HAP-1 (cell line): ENCODE measurements at places on chromosomes 3 and 15.
A peak's percentile ranks its signal among the peaks of the same experiment; 100 is the strongest.

GRCh38 chr3:112035241-112035640 is 705 bp downstream of the TMPRSS7 start:
- DNase-seq, result no peak

- DNase-seq, result no peak
Measured at GRCh38 chr3:54822206-54822605, 105.7 kb downstream of the LRTM1 start.

GRCh38 chr3:1942781-1943180 is 155.9 kb upstream of the CNTN4 start:
- DNase-seq, result no peak

GRCh38 chr15:47717036-47717612 is at the start of gene SEMA6D:
Gene SEMA6D, plus strand, starts transcription at chr15:47717505. Its CDS starts 42,294 bp downstream, at chr15:47759799.
- DNase-seq, result peak; percentile 90

- no peak for DNase-seq
Measured at GRCh38 chr3:138139691-138140090, 7.5 kb upstream of the A4GNT start.

- no peak for DNase-seq
Measured at GRCh38 chr3:119297169-119297568, 3.0 kb downstream of the ARHGAP31 start.

DNA sequence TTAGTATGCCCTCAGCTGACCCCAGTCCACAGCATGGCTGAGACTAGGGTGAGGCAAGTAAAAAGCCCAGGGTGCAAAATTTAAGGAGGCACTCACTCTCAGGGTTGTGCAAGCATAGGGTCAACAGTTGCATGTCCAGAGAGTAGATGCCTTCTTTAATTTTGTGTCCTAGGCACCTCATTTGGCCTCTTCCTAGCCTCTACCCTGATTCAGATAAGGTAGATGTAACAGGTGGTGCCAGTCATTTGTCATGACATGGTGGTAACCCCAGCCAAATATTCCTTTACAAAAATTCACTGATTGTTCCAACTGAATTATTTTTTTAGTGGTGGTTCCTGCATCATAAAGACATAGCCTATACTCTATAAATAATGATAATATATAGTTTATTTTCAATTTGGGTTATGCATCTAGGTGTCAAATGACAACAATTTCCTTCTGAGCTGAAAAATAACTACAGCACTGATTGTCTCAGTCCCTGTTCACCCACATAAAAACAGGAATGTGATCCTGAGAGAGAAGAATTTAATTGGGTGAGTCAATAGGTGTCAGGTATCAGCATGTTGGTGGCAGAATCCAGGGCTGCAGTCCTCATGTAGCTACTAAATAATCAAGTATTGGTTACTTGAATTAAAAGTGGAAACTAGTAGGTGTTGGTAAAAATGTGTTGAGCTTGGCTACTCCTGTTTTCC is 44.2 kb upstream of the TIPARP start:
- no peak for DNase-seq
